ENCODE measurements at places on chromosomes 12 and 14. TPM values are rescaled to one million over a fixed set of nuclear protein-coding genes. Genes with fewer than 3 reads are reported as not detected.

Gene CD163L1
- polyA plus RNA-seq = 12.6 TPM

DNA sequence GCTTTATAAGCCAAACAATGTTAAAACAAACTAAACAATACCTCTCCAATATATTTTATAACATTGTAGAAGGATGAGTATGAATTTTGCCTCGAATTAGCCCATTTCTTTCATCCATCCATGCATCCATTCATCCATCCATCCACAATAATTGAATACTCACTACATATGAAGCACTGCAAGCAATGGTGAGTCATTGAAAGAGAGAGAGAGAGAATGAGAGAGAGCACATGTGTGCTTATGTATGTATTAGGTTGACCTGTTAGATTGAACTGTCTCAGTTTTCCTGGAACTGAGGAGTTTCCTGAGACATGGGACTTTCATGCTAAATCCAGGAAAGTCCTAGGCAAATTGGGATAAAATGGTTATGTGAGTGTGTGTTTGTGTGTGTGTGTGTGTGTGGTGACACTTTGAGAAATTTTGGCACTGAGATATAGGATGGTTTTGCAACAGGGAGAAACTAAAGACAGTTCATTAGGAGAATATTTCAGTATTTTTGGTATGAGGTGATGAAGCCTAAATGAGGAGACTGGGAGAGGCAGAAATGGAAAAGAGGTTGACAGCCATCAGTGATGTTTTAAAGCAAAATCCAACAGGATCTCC lies 98.4 kb downstream of the C12orf75 start:
- no peaks in the 10 kb centered on the region for H3K4me1 ChIP-seq
- no peak for DNase-seq
- no peaks in the 10 kb centered on the region for H3K27me3 ChIP-seq
- no peak overlapping the region for H3K4me3 ChIP-seq

- no peaks in the 10 kb centered on the region for H3K36me3 ChIP-seq
- H3K4me3 ChIP-seq = no peak overlapping the region
- H3K27me3 ChIP-seq = no peaks in the 10 kb centered on the region
- H3K27ac ChIP-seq = no peak overlapping the region
These were observed 21.9 kb downstream of the ANO2 start for GRCh38 chr12:5923043-5923605.

GRCh38 chr12:90048918-90049317 lies 340.3 kb upstream of the ATP2B1 start:
- DNase-seq = no peak
- H3K4me1 ChIP-seq = no peaks in the 10 kb centered on the region
- no peak overlapping the region for H3K27ac ChIP-seq
- no peaks in the 10 kb centered on the region for H3K27me3 ChIP-seq

Gene FOXG1
- polyA plus RNA-seq = 11.4 TPM

GRCh38 chr14:62921466-62921865 lies 123.8 kb downstream of the KCNH5 start:
- no peaks in the 10 kb centered on the region for H3K36me3 ChIP-seq
- H3K27me3 ChIP-seq = no peaks in the 10 kb centered on the region
- H3K27ac ChIP-seq = no peak overlapping the region

- DNase-seq = no peak
- H3K27me3 ChIP-seq = no peaks in the 10 kb centered on the region
- H3K4me3 ChIP-seq = no peak overlapping the region
- no peak overlapping the region for H3K27ac ChIP-seq
- H3K4me1 ChIP-seq = no peaks in the 10 kb centered on the region
- H3K36me3 ChIP-seq = peaks cover 2% of the 10 kb centered on the region
These were observed 52.0 kb downstream of the WDHD1 start for GRCh38 chr14:54974788-54975414.

Gene DBX2
- not detected for polyA plus RNA-seq

Gene ACVRL1
- polyA plus RNA-seq = 8.9 TPM

DNA sequence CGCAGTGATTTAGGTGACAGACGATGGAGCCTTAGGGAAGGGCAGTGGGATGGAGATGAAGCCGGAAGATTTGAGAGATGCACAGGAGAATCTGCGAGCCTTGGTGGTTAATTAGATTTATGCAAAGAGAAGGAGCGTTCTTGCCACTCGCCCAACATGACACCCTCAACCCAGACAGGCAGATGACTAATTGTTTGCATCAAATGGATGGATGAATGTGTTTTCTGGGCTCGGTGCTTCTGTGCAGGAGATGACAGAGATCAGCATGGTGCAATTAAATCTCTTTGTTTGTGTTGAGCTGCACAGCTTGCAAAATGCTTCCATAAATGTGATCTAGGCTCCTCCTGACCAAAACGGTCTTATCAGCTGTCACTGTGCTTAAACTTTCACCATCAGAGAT lies 202.3 kb upstream of the PRMT8 start:
- H3K4me3 ChIP-seq = no peak overlapping the region
- no peak for DNase-seq
- H3K36me3 ChIP-seq = no peaks in the 10 kb centered on the region
- H3K27me3 ChIP-seq = peaks cover 17% of the 10 kb centered on the region
- H3K4me1 ChIP-seq = no peaks in the 10 kb centered on the region

GRCh38 chr12:10590966-10591365 lies 22.4 kb downstream of the MAGOHB start:
- peaks cover 5% of the 10 kb centered on the region for H3K36me3 ChIP-seq
- H3K27me3 ChIP-seq = no peaks in the 10 kb centered on the region
- DNase-seq = no peak

GRCh38 chr12:48157889-48158370 lies 615 bp upstream of the ASB8 start:
- H3K36me3 ChIP-seq = peaks cover 7% of the 10 kb centered on the region
- peak overlapping the region; percentile 96 for H3K27ac ChIP-seq
- no peaks in the 10 kb centered on the region for H3K27me3 ChIP-seq
- H3K4me1 ChIP-seq = peaks cover 12% of the 10 kb centered on the region
- no peak for DNase-seq
- H3K4me3 ChIP-seq = peak overlapping the region; percentile 94

DNA sequence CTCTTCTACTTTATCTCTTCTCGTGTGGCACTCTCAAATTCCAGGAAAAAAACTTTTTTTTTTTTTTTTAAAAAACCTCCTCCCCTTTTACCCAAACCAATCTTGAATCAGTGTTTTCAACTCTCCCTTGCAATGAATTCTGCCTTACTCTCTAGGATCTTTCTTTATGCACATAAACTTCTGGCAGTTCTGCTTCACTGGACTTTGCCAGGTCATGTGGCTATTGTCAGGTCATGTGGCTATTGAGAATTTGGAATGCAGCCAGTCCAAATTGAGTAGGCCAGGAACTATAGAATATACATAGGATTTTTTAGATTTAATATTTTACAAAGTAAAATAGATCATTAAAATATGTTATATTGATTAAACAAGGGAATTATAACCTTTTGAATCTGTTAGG lies 218.2 kb downstream of the TMTC3 start:
- no peak for DNase-seq
- no peaks in the 10 kb centered on the region for H3K27me3 ChIP-seq
- H3K4me3 ChIP-seq = no peak overlapping the region
- H3K27ac ChIP-seq = no peak overlapping the region

- no peak overlapping the region for H3K4me3 ChIP-seq
- no peaks in the 10 kb centered on the region for H3K36me3 ChIP-seq
- no peaks in the 10 kb centered on the region for H3K4me1 ChIP-seq
These were observed 238.9 kb downstream of the PHLDA1 start for GRCh38 chr12:75792687-75793086.

- no peak for DNase-seq
- no peaks in the 10 kb centered on the region for H3K4me1 ChIP-seq
- H3K27me3 ChIP-seq = no peaks in the 10 kb centered on the region
- H3K4me3 ChIP-seq = no peak overlapping the region
- no peaks in the 10 kb centered on the region for H3K36me3 ChIP-seq
These were observed 103.8 kb downstream of the TMTC3 start for GRCh38 chr12:88245905-88246304.

DNA sequence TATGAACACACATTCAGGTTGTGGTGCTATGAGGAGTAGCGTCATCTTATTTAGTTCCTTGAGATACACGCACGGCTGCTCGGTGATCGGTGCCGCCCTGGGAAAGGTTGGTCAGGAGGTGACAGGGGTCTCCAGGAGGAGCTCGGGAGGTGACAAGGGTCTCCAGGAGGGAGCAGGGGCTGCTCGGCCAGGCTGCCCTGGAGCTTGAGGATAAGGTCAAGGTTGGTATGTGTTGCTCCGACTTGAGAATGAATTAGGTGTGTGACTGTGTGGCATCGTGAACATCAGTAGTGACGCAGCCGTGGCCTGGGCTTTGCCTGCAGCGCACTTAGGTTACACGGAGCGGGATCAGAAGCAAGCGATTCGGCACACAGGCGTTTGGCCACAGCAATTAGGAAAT lies 36.2 kb downstream of the CCDC92 start:
- peaks cover 59% of the 10 kb centered on the region for H3K4me1 ChIP-seq
- peaks cover 17% of the 10 kb centered on the region for H3K36me3 ChIP-seq
- no peak overlapping the region for H3K27ac ChIP-seq
- DNase-seq = no peak

Gene AQP2
- polyA plus RNA-seq = 0.05 TPM

DNA sequence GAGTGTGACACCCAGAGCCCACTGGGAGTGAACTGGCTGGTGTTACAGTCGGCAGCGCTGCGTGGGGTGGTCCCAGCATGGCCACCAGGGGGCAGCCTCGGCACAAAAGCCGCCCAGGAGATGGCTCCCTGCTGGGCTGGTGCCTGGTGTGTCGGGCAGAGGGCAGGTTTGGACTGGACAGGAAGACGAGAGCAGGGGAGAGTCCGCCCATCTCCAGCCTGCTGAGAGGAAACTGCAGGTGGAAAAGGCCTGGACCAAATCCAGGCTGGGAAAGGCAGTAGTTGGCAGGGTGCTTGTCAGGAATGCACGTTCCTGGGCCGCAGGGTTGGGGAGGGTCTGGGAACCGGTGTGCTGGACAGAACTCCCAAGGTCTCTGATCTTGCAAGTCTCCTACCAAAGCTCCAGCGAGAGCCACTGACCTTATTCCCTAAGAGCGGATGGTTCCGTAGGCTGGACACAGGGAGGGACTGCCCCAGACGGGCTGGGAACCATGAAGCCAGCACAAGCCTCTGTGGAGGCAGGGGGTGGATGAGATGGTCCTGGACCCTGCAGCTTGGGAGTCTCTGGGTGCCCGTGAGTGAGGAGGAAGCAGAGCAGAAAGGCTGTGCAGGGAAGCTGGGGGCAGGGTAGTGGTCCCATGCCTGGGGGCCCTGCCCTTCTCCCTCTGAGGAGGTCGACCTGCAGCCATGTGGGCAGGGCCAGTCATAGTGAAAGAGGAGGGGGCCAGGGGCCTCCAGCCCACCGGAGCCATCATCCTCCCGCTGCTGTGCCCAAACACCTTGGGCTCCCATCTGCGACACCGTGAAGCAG lies 1.8 kb downstream of the AHNAK2 start:
- H3K4me3 ChIP-seq = no peak overlapping the region
- H3K27me3 ChIP-seq = peaks cover 37% of the 10 kb centered on the region
- H3K36me3 ChIP-seq = no peaks in the 10 kb centered on the region
- peaks cover 4% of the 10 kb centered on the region for H3K4me1 ChIP-seq

DNA sequence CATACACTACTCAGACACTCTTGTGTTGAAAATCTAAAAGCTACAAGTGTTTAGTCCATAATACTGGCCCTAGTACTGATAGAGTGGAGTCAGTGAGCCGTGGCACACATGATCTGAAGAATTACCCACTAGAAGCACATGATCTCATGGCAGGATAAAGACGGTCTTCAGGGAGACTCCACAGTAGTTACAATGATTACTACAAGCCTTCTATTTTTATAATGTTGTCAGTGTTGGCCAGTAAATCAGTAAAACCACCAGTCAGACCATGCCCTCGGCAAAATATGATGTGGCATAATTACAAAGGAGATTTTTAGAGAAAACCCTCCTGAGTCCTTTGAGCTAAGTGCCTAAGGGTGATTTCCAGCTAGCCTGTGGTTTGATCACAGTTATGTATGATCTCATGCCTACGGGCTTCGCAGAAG lies 114.9 kb downstream of the PDZRN4 start:
- H3K4me3 ChIP-seq = no peak overlapping the region
- no peak for DNase-seq
- H3K27ac ChIP-seq = no peak overlapping the region
- no peaks in the 10 kb centered on the region for H3K4me1 ChIP-seq
- H3K27me3 ChIP-seq = no peaks in the 10 kb centered on the region
- no peaks in the 10 kb centered on the region for H3K36me3 ChIP-seq

DNA sequence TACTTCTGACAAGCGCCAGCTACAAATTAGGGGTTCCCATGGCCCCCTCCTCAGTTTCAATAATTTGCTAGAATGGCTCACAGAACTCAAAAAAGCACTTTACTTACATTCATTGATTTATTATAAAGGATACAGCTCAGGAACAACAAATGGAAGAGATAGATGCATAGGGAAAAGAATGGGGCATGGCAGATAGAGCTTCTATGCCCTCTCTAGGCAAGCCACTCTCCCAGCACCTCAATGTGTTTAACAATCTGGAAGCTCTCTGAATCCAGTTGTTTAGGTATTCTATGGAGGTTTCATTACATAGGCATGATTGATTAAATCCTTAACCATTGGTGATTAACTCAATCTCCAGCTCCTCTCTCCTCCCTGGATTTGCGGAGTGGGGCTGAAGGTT lies 184.5 kb upstream of the DAAM1 start:
- no peak for DNase-seq
- no peak overlapping the region for H3K4me3 ChIP-seq
- no peak overlapping the region for H3K27ac ChIP-seq
- H3K36me3 ChIP-seq = no peaks in the 10 kb centered on the region
- no peaks in the 10 kb centered on the region for H3K4me1 ChIP-seq
- no peaks in the 10 kb centered on the region for H3K27me3 ChIP-seq

Gene HOXC9
- 0.43 TPM for polyA plus RNA-seq

- no peaks in the 10 kb centered on the region for H3K36me3 ChIP-seq
- peaks cover 2% of the 10 kb centered on the region for H3K4me1 ChIP-seq
- H3K27ac ChIP-seq = no peak overlapping the region
- DNase-seq = no peak
These were observed 100.5 kb upstream of the LMNTD1 start for GRCh38 chr12:25653487-25654175.

DNA sequence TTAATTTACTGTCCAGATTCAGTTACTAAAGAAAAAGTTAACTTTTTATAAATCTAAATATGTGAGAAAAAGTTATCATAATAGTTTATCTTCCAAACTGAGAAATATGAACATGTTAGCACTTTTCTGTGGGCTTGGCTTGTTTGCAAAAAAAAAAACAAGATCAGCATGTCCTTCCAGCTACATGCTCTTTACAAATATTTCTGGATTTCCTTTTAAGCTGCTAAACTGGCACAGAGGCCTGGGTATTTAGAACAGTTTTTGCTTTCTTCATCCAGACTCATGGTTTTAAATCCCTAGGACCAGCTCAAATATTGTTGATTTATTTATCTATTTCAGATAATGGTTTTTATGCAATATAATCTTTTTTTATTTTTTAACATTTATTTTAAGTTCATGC lies 1444.5 kb upstream of the FLRT2 start:
- no peaks in the 10 kb centered on the region for H3K36me3 ChIP-seq
- no peaks in the 10 kb centered on the region for H3K27me3 ChIP-seq
- no peak overlapping the region for H3K27ac ChIP-seq
- H3K4me1 ChIP-seq = no peaks in the 10 kb centered on the region

- peaks cover 5% of the 10 kb centered on the region for H3K36me3 ChIP-seq
- H3K4me3 ChIP-seq = peak overlapping the region; percentile 91
- peaks cover 27% of the 10 kb centered on the region for H3K4me1 ChIP-seq
- H3K27me3 ChIP-seq = no peaks in the 10 kb centered on the region
These were observed 745 bp downstream of the CDCA4 start for GRCh38 chr14:105019861-105020814.

- H3K36me3 ChIP-seq = no peaks in the 10 kb centered on the region
- no peaks in the 10 kb centered on the region for H3K4me1 ChIP-seq
- DNase-seq = no peak
- no peak overlapping the region for H3K27ac ChIP-seq
These were observed 325.9 kb upstream of the LRFN5 start for GRCh38 chr14:41280745-41281144.
